ENCODE measurements at places on chromosomes 5 and 9.

GRCh38 chr5:123868267-123868666, 356.3 kb downstream of the CSNK1G3 start:
- no peak for DNase-seq

- DNase-seq: no peak
Observed at GRCh38 chr9:4573634-4574389, 83.5 kb downstream of the SLC1A1 start.

DNA sequence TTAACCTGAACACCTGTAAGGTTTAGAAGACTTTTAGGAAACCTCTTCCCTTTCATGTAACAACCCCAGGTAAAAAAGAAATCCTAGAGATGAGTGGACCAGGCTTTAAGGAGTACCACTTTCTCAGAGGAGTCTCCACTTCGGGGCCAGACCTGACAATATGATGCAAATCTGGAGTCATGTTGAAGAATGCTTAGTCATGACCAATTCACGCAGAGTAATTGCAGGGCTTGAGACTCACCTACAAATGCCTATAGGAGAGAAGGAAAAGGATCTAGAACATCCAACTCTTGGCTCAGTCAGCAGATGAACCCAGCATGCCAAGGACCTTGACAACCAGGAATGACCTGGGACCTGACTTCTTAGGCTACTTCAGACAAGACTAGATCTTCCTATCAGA, 235.4 kb downstream of the DOCK8 start:
- no peak for DNase-seq

DNA sequence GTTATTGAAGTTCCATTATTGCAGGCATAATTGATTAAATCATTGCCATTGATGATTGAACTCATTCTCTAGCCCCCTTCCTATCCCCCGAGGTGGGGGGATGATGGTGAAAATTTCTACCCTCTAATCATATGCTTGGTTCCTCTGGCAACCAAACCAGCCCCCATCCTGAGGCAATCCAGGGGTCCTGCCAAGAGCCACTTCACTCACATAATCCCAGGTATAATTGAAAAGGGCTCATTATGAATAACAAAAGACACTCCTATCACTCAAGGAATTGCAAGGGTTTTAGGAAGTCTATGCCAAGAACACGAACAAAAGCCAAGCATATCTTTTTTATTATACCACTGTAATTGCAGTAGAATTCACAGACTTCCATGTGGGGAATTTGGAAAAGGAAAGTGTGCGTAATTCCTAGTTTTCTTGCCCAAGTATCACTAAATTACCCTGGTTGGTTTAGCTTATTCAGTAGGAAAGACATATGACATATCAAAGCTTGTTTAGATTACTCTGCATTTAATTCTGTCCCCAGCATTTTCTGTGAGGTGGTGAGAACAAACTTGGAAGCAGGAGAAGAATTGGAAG, 130.7 kb upstream of the TAF11L2 start:
- no peak for DNase-seq

- DNase-seq: no peak
Observed at GRCh38 chr5:169767938-169768337, 130.9 kb downstream of the DOCK2 start.

DNA sequence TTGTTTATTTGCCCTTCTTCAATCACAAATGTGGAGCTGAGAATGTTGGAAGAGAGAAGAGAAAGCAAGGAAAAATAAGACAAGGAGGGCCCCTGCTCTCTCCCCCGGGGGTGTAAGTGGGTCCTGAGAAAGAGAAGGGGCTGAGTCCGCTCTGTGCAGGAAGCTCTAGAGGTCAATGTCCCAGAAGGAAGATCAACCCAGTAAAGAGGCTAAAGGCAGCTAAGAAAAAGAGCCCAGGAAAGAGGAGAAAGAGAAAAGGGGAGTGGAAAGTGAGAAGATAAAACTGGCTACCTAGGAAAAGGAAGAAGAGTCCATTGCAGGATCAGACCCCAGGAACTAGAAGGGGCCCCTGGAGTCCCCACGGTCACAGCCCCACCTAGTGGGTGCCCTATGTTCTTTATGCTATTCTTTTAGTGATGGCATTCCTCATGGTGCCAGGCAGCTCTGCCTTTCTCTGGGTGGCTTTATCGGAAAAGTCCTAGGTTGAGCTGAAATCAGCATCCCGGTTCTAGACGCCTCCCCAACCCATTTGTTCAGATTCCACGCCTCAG, 583.4 kb downstream of the ACTL7B start:
- DNase-seq: no peak

GRCh38 chr5:135488727-135489465, 36.7 kb upstream of the TIFAB start:
- DNase-seq: no peak

DNA sequence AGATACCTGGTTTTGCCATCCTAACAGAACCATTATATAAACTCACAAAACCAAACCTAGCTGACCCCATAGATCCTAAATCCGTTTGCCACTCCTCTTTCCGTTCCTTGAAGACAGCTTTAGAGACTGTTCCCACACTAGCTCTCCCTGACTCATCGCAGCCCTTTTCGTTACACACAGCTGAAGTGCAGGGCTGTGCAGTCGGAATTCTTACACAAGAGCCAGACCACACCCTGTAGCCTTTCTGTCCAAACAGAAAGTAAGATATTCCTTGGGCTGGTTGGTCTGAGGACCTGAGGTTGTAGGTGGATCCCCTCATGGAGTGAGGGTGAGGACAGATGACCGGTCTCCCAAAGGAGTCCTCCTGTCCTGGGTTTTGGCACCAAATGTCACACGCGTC, 56.7 kb upstream of the NAA35 start:
- no peak for DNase-seq

DNA sequence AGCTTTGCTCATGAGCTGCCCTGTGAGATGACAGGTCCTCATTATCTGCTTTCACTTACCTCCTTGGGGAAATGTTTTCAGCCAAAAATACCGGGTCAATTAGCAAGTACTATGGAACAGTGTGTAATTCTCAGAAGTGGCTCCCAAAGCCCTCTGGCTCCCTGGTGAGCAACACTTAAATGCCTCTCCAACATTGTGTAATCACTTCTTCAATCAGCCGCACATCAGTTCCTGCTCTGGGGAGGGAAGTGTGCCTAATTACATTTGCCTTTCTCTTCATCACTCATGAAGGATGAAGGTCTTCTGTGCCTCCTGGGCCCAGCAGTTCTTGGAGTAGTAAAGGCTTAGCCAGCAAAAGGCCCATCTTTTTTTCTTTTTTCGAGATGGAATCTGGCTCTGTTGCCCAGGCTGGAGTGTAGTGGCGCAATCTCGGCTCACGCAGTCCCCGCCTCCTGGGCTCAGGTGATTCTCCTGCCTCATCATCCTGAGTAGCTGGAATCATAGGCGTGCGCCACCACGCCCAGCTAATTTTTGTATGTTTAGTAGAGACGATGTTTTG, 23.1 kb downstream of the NIM1K start:
- DNase-seq: no peak

DNA sequence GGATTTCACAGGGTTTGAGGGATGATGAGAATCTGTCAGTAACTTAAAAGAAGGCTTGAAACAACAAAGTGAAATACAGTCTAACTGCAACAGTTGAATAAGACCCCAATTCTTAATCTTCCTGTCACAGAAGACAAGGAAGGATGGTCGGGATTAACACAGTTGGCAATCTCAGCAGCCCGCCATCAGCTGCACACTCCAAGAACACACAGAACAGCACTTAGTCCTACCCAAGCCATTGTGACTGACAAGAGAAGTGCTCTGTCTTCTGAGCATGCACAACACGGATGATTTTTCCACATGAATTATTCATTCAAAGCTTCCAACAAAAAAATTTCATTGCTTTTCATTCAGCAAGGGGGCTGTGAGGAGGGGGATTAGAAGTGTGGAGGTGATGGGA, 576.1 kb downstream of the TLE4 start:
- DNase-seq: no peak

DNA sequence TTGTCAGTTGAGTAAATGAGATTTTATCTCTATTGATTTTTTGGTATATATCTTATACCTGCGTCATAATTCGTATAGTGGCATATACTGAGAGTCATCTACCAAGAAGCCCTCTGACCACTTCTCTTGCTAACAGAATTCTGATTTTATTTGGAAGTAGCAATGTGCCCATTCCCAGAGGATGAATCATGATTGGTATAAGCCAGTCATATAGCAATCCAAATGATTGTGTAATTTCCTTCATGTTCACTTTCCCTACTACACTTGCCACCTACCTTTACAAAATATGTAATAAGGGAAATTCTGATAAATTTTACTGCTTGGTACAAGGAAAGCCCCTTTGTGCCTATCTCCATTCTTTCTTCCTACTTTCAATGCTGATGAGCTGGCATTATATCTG, 16.1 kb upstream of the ZNF462 start:
- no peak for DNase-seq

DNA sequence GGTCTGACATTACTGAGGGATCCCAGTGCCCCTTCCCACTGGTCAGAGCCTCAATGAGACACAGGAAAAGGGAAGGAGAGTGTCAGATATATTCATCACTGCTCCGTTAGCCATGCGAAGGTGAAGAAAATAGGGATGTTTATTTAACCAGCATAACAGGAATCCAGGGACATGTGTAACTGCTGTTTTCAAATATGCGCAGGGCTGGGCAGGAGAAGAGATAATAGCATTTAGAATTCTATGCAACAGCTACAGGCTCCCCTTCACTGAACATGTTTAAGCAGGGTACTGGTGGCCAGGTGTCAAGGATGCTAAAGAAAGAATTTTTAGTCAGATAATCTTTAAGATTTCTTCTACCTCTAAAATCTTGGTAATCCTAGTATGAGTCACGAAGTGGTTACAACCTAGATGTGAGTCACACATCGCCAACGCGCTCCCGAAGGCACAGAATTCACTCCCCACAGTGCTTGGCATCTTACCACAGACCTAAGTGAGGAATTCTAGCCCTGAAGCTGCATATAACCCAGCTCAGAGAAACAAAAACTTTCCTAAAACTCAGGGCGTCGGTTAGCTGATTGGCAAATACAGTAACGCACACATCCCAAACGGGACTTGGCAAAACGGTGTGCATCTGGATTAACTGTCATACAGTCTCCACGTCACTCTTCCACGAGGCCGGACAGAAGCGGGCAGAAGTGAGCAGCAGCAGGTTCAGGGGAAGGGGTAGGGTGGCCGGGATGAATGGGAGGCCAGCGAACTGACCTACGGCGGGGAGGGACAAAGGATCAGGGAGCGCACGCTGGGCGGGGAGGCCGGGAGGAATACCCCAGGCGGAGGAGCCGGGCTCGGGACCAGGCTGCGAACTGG, 1.1 kb downstream of the CTNNAL1 start:
- peak; percentile 19 for DNase-seq
